Glomerular endothelial cell (primary cell): ENCODE measurements at places on chromosomes 6 and 20.

DNA sequence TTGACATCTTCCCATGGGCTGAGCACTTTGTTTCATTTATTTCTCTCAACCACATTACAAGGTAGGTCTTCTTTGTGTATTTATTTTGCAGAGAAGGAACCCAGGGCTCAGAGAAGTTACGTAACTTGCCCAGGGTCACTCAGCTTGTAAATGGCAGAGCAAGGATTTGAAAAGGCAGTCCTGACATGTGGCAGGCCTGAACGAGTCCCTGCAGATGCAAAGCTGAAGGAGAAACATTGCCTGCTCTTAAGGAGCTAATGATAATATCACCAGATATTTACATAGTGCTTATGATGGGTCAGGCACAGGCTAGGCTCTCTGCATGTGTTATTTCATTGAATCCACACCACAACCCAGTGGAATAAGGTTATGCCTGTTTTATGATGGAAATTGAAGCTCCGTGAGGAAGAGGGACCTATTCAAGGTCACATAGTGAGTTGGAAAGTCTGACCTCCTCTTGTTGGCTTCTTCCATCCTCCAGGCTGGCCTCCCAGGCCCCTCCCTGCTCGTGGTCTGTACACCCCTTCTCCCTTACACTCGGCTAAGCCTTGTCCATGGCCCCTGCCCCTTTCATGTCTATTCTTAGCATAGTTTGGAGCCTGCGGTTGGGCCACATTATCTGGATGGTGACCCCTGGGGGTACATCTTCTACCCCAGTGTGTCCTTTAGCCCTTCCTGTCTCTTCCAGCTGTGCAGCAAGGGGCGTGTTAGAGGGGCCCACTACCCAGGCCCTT, 12.5 kb downstream of the MYH7B start:
- DNase-seq: no peak

DNA sequence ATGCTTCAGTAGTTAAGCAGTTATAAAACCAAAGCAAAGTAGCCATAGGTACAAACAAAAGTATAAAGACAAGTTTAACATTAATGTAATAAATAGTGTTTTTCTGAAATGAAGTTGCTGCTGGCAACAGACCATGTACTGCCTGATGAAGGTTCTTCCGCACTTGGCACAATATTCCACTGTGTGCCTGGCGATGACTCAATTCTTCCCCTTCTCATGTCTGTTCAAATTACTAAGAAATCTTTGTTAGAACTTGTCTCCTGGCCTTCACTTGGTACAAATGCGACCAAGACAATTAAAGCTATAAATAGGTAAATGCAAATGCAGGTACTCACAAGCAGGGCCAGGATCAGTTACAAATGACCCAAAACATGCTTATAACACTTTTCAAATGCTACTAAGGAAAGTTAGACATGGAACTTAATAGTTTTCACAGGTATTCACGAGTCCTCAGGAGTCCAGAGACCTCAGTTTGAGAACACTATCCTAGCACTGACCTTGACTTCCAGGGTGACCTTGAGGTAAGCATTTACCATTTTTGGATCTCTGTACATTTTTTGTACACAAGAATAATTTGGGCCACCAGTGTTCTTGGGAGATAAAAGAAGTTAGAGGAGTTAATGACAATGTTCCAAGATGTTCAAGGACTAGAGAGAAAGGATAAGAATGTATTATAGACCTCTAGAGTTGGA, 8.1 kb upstream of the DDR1 start:
- DNase-seq: peak; percentile 87

DNA sequence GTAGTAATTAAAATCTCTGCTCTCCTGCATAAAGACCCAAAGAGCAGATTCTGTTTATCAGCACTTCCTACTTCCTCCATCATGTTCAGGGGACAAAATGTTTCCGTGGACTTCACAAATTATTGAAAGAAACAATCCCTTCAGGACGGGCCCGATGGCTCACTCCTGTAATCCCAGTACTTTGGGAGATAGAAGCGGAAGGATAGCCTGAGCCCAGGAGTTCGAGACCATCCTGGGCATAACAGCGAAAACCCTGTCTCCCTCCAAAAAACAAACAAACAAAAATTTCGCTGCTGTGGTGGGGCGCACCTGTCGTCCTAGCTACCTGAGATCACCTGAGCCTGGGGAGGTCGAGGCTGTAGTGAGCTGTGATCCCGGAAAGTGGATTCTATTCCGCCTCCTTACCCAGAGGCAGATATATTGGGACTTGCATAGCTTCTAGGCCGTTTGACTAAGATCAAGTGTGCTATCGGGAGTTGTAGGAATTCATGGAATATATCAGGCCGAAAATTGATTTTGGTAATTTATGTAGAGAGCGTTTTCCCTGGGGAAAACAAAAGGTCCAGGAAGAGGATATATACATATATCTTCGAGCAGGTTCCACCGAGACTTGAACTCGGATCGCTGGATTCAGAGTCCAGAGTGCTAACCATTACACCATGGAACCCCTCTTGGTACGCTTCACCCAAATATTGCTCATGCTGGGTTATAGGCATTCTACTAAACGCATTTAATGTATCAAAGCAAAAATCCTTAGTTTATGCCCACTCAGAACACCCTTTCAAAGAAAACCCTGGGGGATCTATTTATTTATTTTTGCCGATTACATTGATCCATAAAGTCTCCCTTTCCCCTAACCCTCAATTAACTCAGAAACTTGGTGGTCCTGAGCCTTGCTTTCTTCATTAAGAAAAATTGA, 74.5 kb upstream of the ZNF184 start:
- no peak for DNase-seq

- DNase-seq: no peak
These were observed 5.0 kb downstream of the BRD2 start for GRCh38 chr6:32973144-32974015.

DNA sequence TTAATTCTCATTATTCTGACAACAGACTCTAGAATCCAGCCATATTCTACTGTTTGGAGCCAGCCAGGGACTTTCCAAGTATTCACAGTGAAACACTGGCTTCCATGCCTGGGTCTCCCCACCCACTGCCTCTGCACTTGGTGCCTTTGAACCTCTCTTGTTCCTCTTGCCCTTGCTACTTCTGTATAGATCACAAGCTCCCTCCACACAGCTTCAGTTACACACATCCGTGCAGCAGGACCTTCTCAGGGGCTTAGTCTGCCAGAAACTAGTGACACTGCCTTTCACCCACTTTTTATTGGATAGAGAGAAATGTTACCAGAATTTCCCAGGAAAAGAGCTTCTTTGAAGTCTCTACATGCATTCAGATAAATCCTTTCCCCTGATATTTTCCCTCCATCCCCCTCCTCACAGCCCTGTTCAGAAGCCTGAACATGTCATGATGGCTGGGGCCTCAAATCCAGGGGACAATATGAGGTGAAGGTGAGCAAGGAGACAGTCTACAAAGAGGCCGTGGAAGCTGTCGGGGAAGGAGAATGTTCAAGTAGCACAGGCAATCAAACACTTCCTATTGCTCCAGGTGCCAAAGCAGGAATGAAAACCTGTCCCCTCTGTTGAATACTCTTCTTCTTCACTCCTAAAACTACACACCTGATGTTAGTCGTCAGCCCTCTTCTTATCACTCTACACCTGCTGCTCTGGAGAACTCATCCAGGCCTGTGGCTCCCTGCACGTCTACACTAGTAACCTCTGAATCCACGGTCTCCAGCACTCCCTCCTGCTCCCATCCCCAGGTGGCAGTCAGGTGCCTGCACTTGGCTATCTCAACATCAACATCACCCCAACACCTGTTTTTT, 20.2 kb upstream of the HLA-DOA start:
- no peak for DNase-seq

GRCh38 chr20:32195581-32195980, 12.0 kb downstream of the PLAGL2 start:
- no peak for DNase-seq
